Esophagus squamous epithelium (tissue), 5 donors: ENCODE measurements at places on chromosomes 1 and 21.
A peak's percentile ranks its signal among the peaks of the same experiment; 100 is the strongest.

DNA sequence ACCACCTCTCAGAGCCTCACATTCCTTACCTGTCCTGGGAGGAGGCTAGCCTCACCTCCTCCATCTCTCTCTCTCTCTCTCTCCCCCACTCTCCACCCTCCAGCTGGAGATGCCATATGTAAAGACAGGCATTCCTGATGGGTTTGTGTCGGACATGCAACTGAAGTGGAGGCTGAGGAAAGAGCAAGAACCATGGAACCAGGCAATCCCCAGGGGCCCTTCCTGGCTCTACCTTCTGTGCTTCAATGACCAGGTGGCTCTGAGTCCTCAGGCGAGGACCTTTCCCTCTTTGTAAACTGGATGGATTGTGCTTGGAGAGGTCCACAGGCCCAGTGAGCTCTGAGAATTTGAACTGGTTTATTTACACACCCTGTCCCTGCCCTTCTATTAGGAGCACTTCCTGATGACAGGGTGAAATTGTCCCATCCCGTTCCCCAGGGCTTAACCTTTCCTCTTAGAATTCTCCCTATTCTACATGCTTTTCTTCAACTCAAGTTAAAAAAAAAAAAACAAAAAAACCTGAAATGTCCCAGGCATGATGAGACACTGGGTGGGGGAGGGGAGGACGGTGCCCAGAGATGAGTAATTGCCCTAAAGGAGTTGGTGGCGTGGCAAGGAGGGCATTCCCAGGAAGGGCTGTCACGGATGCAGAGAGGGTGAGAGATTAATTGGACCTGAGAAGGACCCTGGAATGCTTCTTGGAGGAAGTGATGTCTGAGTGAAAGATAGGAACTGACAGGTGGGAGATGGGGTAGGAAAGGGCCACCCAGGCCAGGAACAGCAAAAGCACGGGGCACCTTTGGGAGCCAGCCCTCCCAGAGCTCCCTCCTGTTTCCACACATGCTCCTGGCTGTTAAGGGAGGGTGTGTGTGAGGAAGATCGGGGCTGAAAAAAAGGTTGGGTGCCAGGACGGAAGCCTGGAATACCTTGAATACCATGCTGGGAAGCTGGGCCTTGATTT is 50.2 kb upstream of the WASF2 start:
- DNase-seq: no peak
- H3K4me1 ChIP-seq: peaks cover 80% of the 10 kb centered on the region
- H3K36me3 ChIP-seq: no peaks in the 10 kb centered on the region
- H3K27me3 ChIP-seq: no peaks in the 10 kb centered on the region

GRCh38 chr1:24919791-24920532 is 10.1 kb downstream of the RUNX3 start:
- no peaks in the 10 kb centered on the region for H3K27me3 ChIP-seq
- H3K4me3 ChIP-seq: no peak overlapping the region
- no peak overlapping the region for H3K27ac ChIP-seq
- no peaks in the 10 kb centered on the region for H3K4me1 ChIP-seq
- no peaks in the 10 kb centered on the region for H3K36me3 ChIP-seq
- no peak for DNase-seq

DNA sequence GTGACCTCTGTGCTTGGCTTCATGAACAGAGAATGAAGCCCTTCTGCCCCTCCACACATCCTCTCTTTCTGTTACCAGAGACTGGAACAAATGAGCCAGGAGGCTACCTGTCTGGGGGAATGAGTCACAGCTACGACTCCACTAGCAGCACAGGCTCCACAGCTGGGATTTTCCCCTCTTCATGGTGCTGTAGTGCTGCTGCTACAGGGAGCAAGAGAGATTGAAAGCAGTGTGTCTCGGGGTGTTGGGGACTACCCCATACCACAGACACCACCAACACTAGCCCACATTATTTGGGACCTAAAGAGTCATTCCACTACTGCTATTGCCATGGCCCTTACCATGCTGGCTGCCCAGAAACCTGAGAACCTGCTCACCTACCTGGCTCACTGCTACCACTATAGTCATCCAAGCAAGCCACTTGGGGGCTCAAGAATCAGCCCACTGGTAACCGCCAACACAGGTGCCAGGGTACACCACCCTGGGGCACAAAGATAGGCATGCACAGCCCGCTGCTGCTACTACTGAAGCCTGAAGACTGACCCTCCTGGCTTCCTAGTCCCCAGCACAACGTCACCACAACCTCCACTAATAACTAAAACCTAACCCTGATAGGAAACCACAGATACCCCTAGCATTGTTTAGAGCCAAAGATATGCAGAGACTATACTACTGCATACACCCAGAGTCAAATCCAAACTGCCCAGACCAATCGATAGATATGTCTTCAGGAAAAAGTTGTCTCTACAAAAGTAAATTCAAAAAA is 17.7 kb downstream of the CD1E start:
- no peaks in the 10 kb centered on the region for H3K4me1 ChIP-seq
- H3K4me3 ChIP-seq: no peak overlapping the region
- DNase-seq: no peak
- H3K36me3 ChIP-seq: no peaks in the 10 kb centered on the region
- no peak overlapping the region for H3K27ac ChIP-seq
- H3K27me3 ChIP-seq: no peaks in the 10 kb centered on the region

GRCh38 chr1:17646444-17647280 is 107.2 kb downstream of the ARHGEF10L start:
- H3K36me3 ChIP-seq: peaks cover 3% of the 10 kb centered on the region
- H3K4me3 ChIP-seq: no peak overlapping the region
- no peaks in the 10 kb centered on the region for H3K4me1 ChIP-seq
- DNase-seq: no peak

DNA sequence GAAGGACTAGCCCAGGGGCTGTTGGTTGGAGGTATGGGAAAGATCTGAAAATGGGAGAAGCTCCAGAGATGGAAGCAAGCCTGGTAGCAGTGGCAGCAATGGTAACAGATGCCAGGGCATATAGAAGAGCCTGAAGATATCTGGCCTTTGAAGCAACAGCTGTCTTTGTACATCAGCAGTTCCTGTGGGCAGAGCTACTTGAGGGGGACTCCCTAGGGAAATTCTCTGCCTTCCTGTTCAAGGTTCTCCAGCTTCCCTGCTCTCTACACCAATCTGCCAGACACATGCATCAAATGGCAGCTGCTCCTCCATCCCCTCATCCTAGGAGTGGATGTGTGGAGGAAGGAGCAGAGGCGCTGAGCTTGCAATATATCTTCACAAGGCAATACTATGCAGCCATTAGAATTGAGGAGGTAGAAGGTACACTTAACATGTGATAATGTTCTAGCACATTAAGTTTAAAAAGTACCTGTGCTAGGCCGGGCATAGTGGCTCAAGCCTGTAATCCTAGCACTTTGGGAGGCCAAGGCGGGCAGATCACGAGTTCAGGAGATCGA is 2.2 kb downstream of the TMEM35B start:
- H3K36me3 ChIP-seq: no peaks in the 10 kb centered on the region
- no peak overlapping the region for H3K4me3 ChIP-seq
- no peaks in the 10 kb centered on the region for H3K27me3 ChIP-seq
- DNase-seq: no peak

DNA sequence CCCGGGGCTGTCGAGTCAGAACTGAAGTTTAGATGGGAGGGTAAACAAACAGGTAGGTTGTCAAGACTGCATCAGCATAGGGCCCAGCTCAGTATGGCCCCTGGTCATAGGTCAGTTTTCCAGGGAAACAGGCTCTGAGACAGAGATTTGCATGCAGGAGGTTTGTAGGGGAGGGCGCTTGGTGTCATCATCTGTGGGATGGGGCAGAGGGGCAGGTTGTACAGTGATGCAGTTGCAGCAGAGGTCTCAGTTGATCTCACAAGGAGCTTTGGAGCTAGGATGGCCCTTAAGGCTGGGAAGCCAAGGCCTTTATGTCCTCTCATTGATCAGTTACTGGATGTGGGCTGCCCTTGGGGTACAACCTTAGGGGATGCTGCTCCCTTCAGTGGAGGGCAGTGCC is 38.5 kb upstream of the KCNA10 start:
- H3K27me3 ChIP-seq: peaks cover 68% of the 10 kb centered on the region
- no peak overlapping the region for H3K4me3 ChIP-seq
- H3K4me1 ChIP-seq: peaks cover 10% of the 10 kb centered on the region
- H3K27ac ChIP-seq: no peak overlapping the region
- DNase-seq: no peak

- DNase-seq: no peak
- no peak overlapping the region for H3K27ac ChIP-seq
- H3K4me3 ChIP-seq: no peak overlapping the region
Observed at GRCh38 chr1:231808116-231808515, 181.5 kb downstream of the DISC1 start.

GRCh38 chr1:158013840-158014730 is 20.6 kb downstream of the KIRREL1 start:
- peak overlapping the region; percentile 59 for H3K27ac ChIP-seq
- peaks cover 19% of the 10 kb centered on the region for H3K4me1 ChIP-seq
- H3K4me3 ChIP-seq: no peak overlapping the region
- DNase-seq: no peak
- H3K27me3 ChIP-seq: no peaks in the 10 kb centered on the region
- no peaks in the 10 kb centered on the region for H3K36me3 ChIP-seq

- DNase-seq: no peak
- H3K36me3 ChIP-seq: no peaks in the 10 kb centered on the region
- peak overlapping the region; percentile 37 for H3K4me3 ChIP-seq
Observed at GRCh38 chr1:179814546-179814838, 63.1 kb downstream of the TOR1AIP2 start.

DNA sequence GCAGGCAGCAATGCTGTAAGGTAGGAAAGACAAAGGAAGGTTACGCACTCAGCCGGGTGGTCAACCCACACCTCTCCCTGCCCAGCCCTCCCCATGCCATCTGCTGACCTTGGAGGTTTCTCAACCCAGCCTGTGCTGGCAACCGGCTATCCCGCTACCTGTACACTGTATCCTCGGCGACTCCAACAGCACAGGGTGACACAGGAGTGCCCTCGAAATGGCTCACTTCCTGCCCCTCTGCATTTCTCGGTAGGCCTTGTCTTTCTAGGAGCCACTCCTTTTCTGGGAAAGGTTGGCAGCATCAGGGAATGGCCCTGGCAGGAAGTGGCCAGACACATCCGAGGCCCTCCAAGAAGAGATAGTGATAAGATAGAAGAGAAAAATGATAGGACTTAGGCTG is 124.0 kb downstream of the PROX1 start:
- no peaks in the 10 kb centered on the region for H3K4me1 ChIP-seq
- DNase-seq: no peak
- no peak overlapping the region for H3K27ac ChIP-seq
- H3K4me3 ChIP-seq: no peak overlapping the region

- H3K4me1 ChIP-seq: peaks cover 6% of the 10 kb centered on the region
- H3K4me3 ChIP-seq: no peak overlapping the region
- no peak overlapping the region for H3K27ac ChIP-seq
- H3K27me3 ChIP-seq: no peaks in the 10 kb centered on the region
- no peak for DNase-seq
Observed at GRCh38 chr1:205071801-205072200, 12.5 kb downstream of the TMEM81 start.

DNA sequence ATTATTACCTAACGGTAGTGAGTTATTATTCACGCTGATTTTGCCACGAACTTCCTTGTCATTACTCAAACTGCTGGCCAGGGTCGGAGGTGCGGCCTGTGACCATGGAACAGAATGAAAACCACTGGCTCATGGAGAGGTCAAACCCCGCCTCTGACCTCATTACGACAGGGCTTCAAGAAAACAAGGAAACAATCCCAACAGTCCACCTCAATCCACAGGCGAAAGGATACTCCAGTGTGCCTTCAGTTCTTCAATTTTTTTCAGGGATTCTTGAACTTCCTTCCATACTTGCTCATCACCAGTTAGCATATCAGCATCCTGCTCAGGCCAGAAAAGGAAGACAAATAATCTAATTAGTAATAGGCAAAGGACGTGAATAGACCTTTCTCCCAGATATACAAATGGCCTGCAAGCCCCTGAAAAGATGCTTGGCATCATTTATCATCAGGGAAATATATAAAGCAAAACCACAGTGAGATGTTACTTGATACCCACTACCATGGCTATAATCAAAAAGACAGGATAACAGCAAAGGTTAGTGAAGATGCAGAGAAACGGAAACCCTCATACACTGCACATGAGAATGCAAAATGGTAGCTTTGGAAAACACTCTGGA is 643.4 kb downstream of the SMYD3 start:
- no peak for DNase-seq
- no peaks in the 10 kb centered on the region for H3K27me3 ChIP-seq
- H3K4me1 ChIP-seq: peaks cover 24% of the 10 kb centered on the region
- H3K27ac ChIP-seq: no peak overlapping the region
- H3K4me3 ChIP-seq: no peak overlapping the region

- H3K27ac ChIP-seq: peak overlapping the region; percentile 96
Observed at GRCh38 chr1:32759997-32760623, 57.0 kb downstream of the YARS1 start.

DNA sequence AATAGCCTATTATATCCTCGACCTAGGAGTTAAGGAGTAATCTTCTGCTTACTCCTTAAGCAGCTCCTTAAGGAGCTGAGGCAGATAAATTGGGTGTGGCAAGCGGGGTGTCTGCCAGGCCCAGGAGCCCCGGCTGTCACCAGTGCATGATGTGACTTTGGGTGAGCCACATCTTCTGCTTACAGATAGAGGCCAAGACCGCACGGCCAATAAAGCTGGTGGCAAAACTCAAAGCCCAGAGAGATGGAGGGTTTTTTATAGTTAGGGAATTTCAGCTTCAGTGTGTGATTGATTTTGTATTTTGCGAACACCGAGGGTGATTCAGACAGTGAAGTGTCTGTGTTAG is 9.8 kb downstream of the MX2 start:
- peaks cover 12% of the 10 kb centered on the region for H3K4me1 ChIP-seq
- no peak overlapping the region for H3K4me3 ChIP-seq
- H3K36me3 ChIP-seq: peaks cover 2% of the 10 kb centered on the region

DNA sequence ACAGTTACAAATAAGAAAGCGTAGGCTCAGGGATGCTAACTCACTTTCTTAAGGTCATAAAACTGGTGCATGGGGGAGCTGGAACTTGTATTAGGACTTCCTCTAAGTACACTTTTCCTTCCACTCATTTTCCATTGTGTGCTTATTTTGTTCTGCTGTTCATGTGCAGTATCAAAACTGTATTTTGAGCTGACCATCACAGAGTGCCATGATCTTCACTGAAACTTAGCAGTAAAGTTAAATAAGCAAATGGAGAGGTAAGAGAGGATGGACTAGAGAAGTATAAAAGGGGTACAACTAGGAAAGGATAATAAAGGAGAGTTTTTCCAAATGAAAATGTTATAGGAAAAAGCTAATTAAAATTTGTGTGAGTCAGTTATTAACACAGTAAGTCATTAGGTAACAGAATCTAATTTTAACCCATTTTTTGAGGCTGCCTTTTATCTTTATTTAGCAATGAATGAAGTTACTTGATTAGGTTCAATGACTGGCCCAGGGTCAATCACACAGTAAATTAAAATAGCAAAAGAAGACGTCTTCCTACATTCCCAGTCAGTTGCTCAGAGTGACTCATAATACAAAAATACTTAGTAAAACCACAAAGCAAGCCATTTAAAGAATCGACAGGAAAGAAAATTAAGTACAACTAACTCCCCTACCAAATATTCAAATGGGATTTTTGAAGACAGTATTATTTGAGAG is 165.8 kb upstream of the C1orf105 start:
- no peak overlapping the region for H3K4me3 ChIP-seq
- no peaks in the 10 kb centered on the region for H3K36me3 ChIP-seq
- no peak for DNase-seq
- no peak overlapping the region for H3K27ac ChIP-seq

- peaks cover 44% of the 10 kb centered on the region for H3K4me1 ChIP-seq
- H3K4me3 ChIP-seq: no peak overlapping the region
- no peaks in the 10 kb centered on the region for H3K36me3 ChIP-seq
- no peak for DNase-seq
- no peaks in the 10 kb centered on the region for H3K27me3 ChIP-seq
- H3K27ac ChIP-seq: no peak overlapping the region
Observed at GRCh38 chr1:61247881-61248752, 165.8 kb downstream of the NFIA start.
